CD8-positive, alpha-beta memory T cell (primary cell): ENCODE measurements at places on chromosomes 7 and 10.

DNA sequence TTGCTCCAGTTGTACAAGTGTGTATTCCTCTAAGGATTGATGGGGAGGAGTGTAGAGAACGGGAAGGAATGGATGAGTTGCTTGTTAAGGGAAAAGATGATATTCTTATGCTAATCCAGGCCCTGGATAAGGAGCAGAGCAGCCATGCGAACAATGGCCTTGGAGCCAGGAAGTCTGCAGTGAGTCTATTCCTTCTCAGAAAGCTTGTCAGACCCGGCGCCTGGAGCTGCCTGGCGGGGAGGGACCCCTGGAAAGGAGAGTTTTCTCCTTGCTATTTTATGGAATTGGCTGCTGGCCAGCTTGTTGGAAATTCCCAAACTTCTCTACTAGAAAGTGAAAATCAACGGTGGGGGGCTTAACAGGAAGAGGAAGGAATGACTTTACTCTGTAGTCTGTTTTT is 89.1 kb downstream of the MMRN2 start:
- DNase-seq, result no peak

GRCh38 chr10:124143721-124144120 is 50.3 kb upstream of the CHST15 start:
- no peak for DNase-seq

GRCh38 chr7:155356323-155357105 is 58.8 kb downstream of the INSIG1 start:
- DNase-seq, result no peak

DNA sequence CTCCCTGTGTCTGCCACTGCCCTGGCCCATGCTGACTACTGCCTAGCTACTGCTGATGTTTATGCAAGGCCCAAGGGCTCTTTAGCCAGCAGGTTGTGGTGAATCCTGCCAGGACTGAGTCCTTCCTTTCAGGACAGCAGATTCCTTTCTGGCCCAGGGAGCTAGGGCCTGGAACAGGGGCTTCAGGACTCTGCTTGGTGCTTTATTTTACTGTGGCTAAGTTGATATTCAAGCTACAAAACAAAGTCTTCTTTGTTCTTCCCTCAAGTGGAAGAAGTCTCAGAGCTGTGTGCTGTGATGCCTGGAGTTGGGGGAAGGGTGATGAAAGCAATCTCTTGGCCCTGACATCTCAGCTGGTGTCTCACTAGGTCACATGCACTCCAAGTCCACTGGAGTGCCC is 66.2 kb upstream of the NME8 start:
- no peak for DNase-seq

GRCh38 chr10:125823663-125824251 is 411 bp downstream of the BCCIP start:
- no peak for DNase-seq

DNA sequence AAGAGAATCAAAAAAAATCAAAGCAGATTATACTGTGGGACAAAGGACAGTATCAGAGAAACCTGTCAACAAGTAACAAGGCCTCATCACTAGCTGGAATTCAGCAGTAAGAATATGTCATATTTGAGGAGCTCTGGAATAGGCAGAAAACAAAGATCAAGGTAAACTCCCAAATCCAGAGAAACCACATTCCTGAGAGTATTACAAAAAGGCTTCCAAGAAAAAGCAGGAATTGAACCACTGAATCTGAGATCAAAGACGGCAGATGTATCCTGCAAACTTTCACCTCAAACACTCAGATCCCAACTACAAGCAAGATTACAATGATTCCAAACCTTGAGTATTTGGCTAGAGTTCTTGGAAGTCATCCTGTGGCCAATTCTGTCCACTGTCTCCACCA is 16.3 kb downstream of the TPK1 start:
- no peak for DNase-seq

GRCh38 chr7:22176791-22177412 is 180.1 kb downstream of the RAPGEF5 start:
- DNase-seq, result no peak

GRCh38 chr10:71512761-71513539 is 116.2 kb downstream of the CDH23 start:
- no peak for DNase-seq

DNA sequence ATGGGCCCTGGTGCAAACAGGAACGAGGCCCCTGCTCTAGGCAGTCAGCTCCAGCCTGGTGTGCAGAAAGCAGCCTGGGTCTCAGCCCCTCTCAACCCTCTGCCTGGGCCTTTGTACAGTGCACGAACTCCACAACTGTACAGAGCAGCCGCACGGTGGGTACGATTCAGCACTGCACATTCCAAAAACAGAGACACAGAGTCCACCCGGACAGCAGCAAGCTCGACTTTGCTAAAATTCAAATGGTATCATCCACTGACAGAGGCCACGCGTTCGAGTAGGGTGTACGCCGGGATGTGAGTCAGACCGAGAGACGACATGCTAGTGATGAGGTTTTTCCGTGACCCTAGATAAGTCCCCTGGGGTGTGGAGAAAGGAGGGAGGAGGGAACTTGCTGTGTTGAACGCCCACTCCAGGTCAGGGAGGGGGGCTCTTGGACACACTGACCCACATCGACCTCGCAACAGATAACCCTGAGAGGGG is 65.6 kb upstream of the PDGFA start:
- DNase-seq, result no peak

DNA sequence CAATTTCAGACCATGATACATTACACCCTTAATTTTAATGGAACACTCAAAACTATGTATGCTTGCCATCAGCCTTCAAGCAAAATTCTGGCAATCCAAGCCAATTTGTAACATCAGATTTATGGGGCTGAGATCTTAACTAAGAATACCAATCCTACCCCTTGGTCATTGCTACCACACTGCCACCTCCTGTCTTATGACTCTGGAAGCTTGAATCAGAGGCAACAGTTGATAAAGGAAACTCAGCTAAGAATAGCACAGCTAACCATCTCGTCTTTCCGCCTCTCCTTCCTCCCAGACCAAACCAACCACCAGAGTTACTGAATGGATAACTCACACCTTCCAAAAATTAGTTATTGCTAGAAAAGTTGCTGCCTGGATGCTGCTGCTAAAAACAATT is 7.4 kb downstream of the IGF2BP3 start:
- DNase-seq, result no peak

GRCh38 chr10:89952325-89952724 is 250.9 kb downstream of the KIF20B start:
- no peak for DNase-seq

DNA sequence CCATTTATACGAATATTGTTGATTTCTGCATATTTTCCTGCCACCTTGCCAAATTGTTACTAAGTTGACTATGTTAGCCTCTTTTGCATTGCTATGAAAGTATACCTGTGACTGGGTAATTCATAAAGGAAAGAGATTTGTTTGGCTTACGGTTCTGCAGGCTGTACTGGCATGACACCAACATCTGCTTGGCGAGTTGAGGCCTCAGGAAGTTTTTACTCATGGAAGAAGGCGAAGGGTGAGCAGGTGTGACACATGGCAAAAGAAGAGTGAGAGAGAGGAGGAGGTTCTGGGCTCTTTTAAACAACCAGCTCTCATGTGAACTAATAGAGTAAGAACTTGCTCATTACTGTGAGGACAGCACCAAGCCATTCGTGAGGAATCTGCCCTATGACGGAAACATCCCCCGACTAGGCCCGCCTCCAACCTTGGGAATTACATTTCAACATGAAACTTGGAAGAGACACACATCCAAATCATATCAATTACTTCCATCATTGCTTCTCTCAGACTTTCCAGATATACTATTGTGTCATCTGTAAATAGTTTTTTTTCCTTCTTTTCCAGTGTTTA is 8.4 kb downstream of the RALA start:
- DNase-seq, result no peak

GRCh38 chr7:77420986-77421672 is 5.0 kb upstream of the GSAP start:
- DNase-seq, result no peak

DNA sequence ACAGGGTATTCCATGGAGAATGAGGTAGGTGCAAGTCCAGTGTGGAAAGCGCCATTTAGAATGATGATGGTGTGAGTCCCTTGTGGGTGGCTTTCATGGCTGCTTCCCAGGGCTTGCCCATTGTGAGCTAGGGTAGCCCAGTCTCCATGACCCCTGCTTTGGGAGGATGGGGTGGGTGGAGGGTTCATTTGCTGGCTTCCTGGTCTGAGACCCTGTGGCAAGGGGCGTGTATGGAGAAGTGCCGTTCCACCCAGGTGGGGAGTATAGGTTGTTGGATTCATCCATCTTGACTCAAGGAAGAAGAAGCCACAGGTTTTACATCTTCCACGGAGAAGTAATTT is 27.7 kb downstream of the CCM2 start:
- DNase-seq, result no peak

- no peak for DNase-seq
These were observed 2.8 kb upstream of the CUL1 start for GRCh38 chr7:148695953-148696352.

GRCh38 chr7:13933091-13933490 is 56.4 kb downstream of the ETV1 start:
- DNase-seq, result no peak

DNA sequence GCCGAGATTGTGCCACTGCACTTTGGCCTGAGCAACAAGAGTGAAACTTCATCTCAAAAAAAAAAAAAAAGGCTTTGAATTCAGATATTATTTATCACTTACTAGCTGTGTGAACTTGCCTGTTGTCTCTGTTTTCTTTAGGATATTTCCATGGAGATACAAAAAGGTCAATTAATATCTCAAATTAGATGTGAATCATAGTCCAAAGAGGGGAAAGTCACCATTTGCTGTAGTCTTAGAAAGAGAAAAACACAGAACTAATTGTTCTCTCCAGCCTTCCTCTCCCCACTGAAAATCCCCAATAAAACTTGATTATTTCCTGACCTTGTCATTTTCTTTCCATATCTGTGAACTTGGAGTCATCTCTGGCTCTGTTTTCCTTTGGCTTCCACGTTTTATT is 21.2 kb downstream of the HEPACAM2 start:
- no peak for DNase-seq

DNA sequence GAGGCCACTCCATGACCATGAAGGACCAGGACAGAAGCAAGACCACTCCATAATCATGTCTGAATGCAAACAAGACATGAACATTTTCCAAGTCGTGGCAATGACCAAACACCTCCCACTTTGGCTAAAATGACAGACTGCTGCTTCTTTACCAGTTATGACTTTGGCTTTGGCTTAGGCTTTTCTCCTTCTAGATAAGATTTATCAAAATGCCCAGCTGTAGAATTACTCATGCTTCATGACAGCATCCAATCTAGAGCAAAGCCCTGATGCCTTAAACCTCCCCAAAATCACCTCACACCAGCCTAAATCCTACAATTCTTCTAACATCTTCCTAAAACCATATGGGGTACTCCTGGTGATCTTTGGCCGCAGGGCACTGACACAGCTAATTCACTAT is 102.1 kb downstream of the VPS41 start:
- no peak for DNase-seq

GRCh38 chr7:32670110-32671025 is 175.1 kb downstream of the AVL9 start:
- DNase-seq, result no peak

DNA sequence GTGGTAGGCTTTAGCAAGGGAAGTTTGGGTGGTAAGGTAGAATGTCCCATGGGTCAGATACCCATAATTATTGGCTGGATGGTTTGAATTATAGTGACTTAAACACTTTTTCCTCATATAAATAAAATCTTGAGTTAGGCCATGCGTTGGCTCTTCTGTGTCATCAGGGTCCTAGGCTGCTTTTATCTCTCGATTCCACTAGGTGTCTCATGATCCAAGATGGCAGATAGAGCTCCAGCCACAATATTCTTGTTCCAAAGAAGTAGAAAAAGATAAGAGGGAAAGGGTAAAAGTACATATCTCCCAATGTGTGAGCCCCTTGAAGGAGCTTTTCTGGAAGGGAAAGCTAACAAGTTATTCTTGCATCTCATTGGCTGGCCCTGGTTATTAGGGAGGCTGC is 144.7 kb downstream of the GRK5 start:
- DNase-seq, result no peak

- DNase-seq, result no peak
These were observed 179.1 kb downstream of the PRKCQ start for GRCh38 chr10:6400821-6401465.

DNA sequence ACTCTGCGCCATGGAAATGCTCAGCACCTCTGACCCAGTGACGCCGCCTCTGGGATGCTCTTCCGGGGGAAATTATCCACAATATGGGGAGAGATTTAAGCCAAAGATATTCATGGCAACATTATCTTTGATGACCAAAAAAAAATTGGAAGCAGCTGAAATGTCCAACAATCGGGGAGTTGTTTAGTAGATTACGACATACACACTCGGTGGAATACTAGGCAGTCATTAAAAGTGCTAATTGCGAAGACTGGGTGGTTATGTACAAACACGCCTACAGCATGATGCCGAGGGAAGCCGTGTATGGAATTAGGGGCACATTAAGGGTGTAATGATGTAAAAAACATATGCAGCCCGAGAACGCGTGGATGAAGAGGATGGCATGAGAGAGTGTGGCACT is 75.2 kb downstream of the UNCX start:
- DNase-seq, result no peak

DNA sequence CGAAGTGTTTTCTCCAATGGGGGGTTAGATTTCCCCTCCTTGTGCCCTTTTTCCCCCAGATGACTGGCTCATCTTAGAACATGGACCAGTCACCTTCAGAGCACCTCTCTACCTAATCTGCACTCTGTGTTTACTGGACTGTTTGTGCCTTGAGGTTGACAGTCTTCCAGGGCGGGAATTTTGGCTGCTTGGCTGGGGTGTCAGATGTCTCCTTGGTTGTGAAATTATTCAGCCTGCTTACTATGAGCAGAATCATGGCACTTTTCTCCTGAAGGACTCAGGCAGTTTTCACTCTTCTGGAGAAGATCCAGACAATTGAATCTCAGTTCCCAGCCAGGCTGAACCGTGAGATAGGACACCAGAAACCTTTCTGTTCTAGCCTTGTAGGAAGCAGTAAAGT is 60.3 kb upstream of the NFKB2 start:
- no peak for DNase-seq

DNA sequence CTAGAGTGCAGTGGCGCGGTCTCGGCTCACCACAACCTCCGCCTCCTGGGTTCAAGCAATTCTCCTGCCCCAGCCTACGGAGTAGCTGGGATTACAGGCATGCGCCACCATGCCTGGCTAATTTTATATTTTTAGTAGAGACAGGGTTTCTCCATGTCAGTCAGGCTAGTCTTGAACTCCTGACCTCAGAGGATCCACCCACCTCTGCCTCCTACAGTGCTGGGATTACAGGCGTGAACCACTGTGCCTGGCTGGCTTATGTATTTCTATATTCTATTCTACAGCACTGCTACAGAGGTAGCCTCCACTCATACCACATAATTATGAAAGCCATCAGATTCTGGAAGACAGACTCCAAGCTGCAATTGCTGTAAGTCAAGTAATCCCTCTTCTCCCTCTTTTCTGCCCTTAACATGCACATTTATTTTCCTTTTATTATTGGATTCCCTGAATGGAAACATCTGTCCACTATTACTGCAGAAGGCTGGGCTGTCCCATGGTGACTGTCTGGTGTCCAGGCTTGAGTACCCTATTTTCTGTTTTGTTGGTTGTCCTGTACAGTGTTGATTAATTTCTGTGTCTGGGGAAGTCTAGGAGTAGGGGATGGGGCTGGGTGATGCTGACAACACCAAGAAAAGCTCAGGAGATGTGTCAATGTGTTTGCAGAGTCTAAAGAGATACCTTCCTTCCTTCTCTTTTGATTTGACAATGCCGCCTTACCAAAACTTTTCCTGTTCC is 5.8 kb upstream of the ZNF487 start:
- DNase-seq, result no peak
